ENCODE measurements at places on chromosomes 12 and 14.
A peak's percentile ranks its signal among the peaks of the same experiment; 100 is the strongest.

DNA sequence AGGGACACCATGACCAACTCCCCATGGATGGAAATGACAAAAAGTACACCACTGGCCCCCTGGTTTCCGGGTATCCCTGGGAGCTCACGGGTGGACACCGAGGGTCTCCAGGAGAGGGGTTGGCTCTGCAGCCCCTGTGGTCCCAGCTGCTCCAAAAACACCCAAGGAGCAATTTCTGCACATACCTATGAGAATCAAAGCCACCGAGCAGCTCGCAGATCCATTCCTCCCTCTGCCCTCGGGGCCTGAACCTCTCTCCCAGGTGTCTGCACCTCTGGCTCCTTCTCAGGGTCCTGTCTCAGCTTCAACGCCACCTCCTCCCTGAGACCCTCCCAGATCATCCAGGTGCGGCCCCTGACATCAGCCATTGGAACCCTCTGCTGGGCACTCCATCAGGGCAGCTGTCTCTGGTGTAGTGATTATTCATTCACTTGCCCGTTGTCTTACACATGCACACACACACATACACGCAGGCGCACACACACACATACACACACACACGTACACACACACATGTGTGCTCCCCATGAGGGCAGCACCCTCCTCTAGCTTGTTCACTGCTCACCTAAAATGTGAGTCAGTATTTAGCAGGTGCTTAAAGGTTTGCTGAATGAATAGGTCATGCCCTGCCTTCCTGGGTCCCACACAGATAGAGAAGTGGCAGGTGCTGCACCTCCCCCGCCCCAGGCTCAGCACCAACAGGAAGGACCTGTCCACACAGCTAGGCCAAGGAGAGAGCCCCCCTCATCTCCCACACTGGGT is 5.9 kb downstream of the RIMBP2 start:
- DNase-seq: peak; percentile 52

DNA sequence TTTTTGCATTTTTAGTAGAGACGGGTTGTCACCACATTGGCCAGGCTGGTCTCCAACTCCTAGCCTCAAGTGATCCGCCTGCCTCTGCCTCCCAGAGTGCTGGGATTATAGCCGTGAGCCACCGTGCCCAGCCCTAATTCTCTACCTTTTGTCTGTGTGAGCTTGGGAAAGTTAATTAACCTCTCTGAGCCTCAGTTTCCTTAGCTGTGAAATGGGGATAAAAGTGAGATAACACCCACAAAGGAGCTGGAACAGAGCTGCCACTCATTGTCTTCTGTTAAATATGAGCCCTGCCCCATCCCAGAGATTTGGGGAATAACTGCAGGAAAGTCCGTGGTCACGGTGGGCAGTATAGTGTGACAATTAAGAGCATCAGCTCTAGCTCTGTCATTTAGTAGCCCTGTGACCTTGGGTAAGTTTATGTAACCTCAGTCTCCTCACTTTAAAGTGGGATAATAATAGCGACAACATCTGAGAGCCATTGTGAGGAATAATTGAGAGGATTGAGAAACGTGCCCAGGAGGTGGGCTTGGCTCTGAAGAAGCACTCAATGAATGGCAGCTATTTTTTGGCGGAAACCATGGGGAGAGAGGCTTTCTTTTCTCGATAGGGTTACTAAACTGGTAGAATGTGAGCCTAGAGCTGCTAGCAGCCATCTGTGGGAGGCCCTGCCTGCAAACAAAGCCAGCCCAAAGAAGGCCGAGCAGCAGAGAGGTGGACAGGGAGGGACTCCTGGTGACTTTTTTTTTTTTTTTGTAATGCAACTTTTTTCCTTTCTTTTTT is 60.8 kb upstream of the MED13L start:
- no peak for DNase-seq

DNA sequence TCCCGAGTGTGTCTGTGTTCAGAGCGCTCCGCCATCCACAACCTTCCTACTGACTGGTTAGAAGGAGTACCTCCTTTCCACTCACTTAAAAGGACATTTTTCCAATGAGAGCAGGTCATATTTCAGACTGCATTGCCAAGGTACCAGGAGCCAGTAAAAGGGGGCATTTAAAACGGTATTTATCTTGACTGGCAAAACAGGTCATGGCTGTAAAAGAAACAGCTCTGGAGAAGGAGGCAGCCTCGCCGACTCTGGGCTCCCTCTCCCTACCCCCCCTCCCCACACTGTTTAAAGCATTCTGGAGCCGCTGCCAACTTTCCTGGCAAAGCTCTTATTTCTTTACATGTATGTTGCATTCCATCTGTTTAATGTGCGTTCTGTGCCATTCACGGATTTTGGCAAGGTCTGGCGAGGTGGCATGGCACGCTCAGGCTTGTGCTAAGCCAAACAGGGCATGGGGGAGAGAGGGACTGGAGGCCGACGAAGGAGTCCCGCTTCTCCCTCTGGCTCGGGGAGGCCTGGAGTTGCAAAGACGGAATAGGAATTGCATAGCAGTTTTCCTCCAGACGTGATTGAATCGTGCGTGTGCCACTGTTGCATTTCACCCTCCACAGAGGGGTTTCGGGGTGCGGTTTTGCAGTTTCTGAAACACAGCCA is 41.2 kb upstream of the MED13L start:
- peak; percentile 46 for DNase-seq

DNA sequence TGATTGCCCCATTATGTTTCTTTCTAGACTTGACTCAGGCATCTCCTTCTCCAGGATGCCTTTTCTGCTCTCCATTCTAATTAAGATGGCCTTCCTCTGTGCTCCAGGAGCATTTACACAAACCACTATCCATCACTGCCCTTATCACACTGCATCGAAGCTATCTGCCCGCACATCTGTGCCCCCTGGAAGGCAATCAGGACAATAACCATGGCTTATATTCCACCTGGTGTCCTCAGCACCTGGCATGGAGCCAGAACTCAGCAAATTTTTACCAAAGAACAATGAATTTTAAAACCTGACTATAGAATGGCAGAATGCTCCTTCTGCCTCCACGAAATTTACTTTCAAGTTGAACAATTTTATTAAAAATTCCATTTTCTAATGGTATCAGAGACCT is 465.8 kb downstream of the APAF1 start:
- DNase-seq: peak; percentile 24

- no peak for DNase-seq
Measured at GRCh38 chr14:72753044-72753710, 140.7 kb downstream of the DPF3 start.

GRCh38 chr14:39145266-39145966 is 24.7 kb downstream of the TRAPPC6B start:
- DNase-seq: no peak

GRCh38 chr12:51429700-51430099 is 5.1 kb downstream of the SLC4A8 start:
- no peak for DNase-seq

DNA sequence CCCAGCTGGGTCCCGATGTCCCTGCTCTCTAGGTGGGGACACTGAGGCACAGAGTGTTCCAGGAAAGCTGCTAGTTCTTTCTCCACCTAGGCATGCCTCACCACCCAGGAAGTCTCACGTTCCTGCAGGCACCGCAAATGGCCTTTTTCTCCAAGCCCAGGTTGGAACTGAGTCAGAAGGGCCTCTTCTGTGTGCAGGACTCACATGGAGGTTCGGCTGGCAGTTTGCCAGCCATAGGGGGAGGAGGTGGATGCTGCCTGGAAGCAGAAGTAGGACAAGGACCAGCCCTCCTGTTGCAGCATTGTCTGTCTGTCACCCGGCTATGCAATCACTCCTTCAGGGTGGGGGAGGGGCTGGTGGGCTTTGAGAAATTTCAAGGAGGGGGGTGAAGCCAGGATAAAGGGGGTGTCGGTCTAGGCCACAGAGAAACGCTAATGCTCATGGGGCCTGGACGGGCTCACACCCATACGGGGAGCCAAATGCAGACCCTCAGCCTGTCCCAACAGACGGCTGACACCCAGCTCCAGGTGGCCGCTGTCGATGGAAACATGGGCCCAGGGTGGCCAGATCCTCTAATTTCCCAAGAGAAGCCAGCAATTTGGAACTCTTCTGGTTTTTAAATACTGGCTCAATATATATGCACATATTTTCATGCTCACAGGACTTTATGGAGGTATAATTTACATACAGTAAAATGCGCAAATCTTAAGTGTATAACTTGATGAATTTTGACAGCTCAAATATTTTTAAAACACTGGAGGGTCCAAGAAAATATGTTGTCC is 120.5 kb downstream of the PHETA1 start:
- DNase-seq: no peak

GRCh38 chr12:97452839-97453238 is 9.8 kb upstream of the RMST start:
- no peak for DNase-seq

GRCh38 chr12:26396402-26396801 is 201.0 kb downstream of the SSPN start:
- DNase-seq: no peak

DNA sequence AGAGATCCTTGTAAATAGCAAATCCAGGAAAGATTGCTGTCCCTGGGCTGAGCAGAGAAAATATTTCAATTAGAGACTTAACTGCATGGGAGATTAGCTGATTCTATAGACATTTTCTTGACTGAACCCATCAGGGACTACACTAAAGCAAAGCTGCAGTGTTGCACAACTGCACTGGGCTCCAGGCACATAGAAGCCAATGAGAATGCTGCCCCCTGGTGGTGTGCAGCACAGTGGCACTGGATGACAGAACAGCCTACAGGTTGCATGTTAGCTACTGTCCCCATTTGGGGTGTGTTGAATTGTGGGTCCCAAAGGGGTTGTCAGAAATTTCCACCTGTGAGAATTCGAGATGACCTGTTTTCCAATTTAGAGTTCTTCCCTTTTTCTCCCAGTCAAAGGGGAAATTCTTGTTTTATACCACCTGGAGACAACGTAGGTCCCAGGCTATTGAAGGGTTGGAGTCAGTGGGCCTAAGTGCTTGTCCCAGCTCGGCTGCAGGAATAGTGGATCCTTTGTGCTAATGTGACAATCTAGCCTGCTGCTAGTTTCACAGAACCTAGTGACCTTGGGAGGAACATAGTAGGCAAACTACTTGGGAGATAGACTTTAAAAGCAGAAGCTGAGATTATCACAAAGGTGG is 114.7 kb downstream of the SLC8A3 start:
- DNase-seq: peak; percentile 31

- DNase-seq: peak; percentile 41
Measured at GRCh38 chr14:106372870-106373652, 846.7 kb downstream of the TMEM121 start.

- DNase-seq: no peak
Measured at GRCh38 chr12:64027311-64027710, 182.8 kb downstream of the SRGAP1 start.

DNA sequence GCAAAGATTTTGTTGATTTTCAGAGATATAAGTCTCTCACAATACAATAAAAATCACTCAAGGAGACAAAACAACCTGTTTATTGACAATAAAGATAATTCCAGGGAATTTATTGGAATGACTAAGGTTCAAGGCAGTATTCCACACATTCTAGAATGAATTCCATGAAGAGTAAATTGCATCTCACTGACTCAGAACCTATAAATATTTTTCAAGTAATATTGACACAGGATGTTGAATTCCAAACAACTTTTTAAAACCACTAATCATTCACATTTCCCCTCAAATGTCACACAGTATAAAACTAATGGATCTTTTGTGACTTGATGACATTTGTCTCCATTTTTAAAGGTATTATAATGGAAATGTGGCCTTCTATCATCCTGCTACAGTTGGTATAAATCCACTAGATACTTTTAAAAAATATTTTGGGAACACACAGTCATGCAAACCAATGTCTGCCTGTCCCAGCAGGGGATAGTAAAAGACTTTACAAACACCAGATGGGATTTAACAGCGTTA is 42.1 kb upstream of the LGR5 start:
- DNase-seq: no peak

GRCh38 chr12:119959435-119959834 is 29.6 kb upstream of the BICDL1 start:
- no peak for DNase-seq

DNA sequence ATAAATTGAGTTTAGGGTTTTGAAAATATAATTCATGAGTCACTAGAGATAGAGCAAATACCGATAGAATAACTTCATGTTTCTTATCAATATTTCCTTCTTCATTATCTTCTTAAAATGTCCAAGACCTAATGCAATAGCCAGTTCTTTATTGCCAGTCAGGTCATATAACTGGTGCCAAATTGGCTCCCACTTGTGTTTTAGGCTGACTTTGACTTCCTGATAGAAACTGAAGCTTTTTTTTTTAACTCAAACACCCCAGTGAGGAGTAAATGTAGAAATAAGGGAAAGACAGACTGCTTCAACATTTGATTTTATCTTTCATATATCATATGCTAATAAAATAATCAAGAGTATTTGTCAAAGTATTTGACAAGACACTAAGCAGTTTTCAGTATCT is 80.7 kb downstream of the ARMH4 start:
- no peak for DNase-seq

DNA sequence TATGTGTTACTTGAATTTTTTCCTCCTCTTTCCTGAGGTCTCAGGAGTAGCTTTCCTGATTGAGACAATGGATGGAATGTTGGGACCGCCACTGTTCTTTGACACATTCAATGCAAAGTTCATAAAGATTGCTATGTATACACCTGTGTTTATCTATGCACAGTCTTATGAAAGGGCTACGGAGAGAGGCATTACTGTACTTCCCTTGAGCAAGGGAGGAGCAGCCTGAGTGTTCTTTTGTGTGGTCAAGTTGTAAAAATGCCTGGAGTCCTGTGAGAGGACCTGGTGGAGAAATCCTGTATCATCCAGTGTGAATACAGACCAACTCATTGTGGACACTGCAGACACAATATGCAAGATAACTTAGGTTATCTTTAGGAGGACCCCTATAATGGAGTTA is 1.2 kb downstream of the SRGAP1 start:
- peak; percentile 54 for DNase-seq

DNA sequence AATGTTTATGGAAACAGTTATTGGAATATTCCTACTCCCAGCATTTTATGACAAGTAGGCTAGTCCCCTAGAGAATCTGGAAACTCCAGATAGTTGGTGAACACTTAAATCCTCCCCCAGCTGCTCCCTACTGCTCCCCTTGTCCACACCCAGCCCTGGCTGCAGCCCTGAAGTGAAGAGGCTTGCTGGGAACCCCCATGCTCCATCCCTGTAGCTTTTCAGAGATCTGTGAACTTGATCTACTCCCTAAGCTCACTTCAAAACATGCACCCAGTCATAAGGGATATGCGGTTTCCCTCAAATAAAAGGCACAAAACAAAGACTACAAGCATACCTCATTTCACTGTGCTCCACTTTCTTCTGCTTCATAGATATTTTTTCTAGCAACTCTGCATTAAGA is 33.2 kb downstream of the EGLN3 start:
- DNase-seq: no peak

DNA sequence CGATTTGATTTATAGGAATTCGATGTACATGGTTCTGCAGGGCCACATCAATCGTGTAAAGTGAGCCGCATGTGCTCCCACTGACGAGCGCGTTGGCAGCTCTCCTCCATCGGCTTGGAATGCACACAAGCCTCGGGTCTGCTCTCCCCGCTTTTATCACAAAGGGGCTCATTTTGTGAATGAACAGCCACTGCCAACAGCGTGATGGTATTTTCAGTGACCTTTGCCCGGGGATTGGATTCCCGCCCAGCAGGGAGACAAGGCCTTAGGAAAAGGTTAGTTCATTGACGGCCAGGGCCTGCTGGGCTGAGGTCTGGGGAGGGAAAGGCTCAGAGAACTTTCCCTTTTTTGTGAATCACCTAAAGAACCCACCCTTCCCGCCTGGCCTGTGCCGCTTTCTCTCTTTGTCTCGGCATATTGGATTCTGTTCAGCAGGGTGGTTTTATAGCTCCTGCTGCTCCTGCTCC is 232.1 kb downstream of the MSRB3 start:
- no peak for DNase-seq

GRCh38 chr12:116153983-116154382 is 123.5 kb downstream of the MED13L start:
- no peak for DNase-seq

Data from NCI-H510A treated with DMSO at 0.1 percent for 48 hours (cell line).